NCI-H460 (cell line): ENCODE measurements at places on chromosomes 16 and 17. TPM values are rescaled to one million over a fixed set of nuclear protein-coding genes. Genes with fewer than 3 reads are reported as not detected.

HS3ST6 gene
- total RNA-seq: 0.97 and 1.2 TPM in 2 replicates

GRCh38 chr17:51912939-51913338 lies 245.6 kb downstream of the CA10 start:
- no peak for DNase-seq

- DNase-seq: no peak
These were observed 9.7 kb upstream of the CCL2 start for GRCh38 chr17:34245351-34245905.

GRCh38 chr16:56341656-56342399 lies 83.5 kb downstream of the AMFR start:
- no peak for DNase-seq

DNA sequence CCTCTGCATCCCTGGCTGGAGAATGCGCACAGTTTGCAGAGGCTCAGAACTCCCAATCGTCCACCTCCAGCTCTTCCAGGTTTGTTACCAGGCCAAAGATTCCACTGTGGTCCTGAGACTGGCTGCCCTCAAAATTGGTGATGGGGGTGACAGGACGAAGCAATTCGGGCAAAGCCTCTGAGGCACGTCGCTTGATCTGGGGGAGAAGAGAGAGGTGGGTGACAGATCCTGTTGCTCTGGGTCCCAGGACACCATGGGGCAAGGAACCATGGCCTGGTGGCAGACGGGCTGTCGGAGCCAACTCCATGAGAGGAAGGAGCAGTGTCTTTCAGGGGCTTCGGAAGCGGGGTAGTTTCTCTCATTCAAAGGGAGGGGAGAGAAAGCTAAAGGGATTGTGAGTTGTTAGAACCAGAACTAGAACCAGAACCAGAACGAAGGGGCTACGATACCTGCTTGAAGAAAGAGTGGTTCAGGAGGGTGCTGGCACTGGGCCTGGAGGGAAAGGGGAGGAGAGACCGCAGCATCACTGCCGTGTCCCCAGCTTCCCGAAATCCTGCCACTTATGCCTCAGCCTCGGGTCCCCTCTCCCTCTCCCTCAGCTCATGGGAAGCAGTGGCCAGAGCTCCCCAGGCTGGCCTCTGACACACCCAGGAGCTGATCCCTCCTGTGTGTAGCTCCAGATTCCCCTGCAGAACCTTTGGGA lies 3.8 kb upstream of the LIMD2 start:
- DNase-seq: no peak

- no peak for DNase-seq
These were observed 247.1 kb downstream of the SEC14L1 start for GRCh38 chr17:77387891-77388290.

SNAI3 gene
- total RNA-seq: not detected in 2 replicates
